ENCODE measurements at places on chromosomes 2 and 18.

- no peak overlapping the region for H3K27ac ChIP-seq
- no peak for DNase-seq
- no peaks in the 10 kb centered on the region for H3K36me3 ChIP-seq
- H3K4me1 ChIP-seq, result no peaks in the 10 kb centered on the region
These were observed 115.3 kb upstream of the NDUFV2 start for GRCh38 chr18:8987241-8987640.

DNA sequence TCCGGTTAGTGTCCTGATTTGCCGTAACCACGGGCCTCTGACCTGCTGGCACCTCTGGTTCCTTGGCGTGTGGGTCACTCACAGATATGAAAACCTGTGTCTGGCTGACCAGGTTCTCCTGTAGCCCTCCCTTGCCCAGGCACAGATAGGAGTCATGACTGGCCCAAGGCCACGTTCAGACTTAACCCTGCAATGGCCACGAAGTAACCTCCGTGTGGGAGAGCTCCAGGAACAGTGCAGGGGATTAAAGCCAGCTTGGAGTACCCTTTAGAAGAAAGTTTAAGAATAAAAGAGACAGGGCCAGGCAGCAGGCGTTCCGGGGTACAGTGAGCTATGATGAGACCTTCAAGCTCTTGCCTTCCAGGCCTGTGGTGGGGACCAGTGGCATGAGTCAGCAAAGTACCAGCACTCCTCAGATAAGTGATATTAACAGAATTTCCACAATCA lies 25.5 kb downstream of the CENPO start:
- no peak overlapping the region for H3K27ac ChIP-seq
- H3K4me1 ChIP-seq, result no peaks in the 10 kb centered on the region
- H3K36me3 ChIP-seq, result peaks cover 87% of the 10 kb centered on the region
- no peak overlapping the region for H3K4me3 ChIP-seq

DNA sequence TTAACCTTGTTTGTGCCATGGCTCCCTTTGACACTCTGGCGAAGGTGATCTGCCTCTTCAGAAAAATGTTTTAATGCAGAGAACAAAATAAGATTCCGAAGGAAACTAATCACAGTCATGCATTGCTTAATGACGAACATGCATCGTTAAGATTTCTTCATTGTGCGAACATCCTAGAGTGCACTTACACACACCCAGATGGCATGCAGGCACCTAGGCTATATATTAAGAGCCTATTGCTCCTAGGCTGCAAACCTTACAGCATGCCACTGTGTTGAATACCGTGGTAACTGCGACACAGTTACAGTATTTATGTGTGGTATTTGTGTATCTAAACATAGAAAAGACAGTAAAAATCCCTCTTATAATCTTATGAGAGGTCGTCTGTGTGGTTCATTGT lies 8.3 kb downstream of the ASAP2 start:
- peaks cover 2% of the 10 kb centered on the region for H3K27me3 ChIP-seq
- peaks cover 2% of the 10 kb centered on the region for H3K4me1 ChIP-seq
- no peak overlapping the region for H3K27ac ChIP-seq
- no peak for DNase-seq
- no peak overlapping the region for H3K4me3 ChIP-seq

DNA sequence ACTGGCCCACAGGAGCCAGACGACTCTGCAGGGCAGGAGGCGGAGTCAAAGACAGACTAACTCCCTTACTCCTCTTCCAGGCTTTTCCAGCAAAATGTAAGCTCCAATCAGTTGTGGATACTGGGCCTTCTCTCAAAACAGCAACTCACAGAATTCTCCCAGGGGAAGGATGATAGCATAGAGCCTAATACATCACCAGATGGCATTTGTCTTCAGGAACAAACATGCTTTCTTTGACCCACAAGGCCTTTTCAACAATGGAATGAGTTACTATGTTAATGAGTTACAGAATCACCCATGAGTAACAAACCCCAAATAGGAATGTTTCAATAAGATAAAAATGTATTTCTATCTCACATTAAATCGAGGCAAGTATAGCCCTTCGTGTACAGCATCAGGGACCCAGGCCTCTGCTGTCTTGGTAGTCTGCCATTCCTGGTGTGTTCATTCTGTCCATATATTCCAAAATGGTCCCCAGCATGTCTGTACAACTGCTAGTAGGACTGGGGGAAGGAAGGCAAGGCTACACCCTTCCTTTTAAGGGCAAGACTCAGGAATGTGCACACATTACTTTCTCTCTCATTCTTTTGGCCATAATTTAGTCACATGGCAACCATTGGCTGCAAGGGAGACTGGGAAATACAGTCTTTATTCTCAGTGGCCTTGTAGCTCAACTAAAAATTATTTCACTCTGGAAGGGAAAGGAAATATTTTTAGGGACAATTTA lies 76.4 kb downstream of the BOD1L2 start:
- H3K4me1 ChIP-seq, result no peaks in the 10 kb centered on the region
- no peak overlapping the region for H3K27ac ChIP-seq
- DNase-seq, result no peak
- no peaks in the 10 kb centered on the region for H3K27me3 ChIP-seq

DNA sequence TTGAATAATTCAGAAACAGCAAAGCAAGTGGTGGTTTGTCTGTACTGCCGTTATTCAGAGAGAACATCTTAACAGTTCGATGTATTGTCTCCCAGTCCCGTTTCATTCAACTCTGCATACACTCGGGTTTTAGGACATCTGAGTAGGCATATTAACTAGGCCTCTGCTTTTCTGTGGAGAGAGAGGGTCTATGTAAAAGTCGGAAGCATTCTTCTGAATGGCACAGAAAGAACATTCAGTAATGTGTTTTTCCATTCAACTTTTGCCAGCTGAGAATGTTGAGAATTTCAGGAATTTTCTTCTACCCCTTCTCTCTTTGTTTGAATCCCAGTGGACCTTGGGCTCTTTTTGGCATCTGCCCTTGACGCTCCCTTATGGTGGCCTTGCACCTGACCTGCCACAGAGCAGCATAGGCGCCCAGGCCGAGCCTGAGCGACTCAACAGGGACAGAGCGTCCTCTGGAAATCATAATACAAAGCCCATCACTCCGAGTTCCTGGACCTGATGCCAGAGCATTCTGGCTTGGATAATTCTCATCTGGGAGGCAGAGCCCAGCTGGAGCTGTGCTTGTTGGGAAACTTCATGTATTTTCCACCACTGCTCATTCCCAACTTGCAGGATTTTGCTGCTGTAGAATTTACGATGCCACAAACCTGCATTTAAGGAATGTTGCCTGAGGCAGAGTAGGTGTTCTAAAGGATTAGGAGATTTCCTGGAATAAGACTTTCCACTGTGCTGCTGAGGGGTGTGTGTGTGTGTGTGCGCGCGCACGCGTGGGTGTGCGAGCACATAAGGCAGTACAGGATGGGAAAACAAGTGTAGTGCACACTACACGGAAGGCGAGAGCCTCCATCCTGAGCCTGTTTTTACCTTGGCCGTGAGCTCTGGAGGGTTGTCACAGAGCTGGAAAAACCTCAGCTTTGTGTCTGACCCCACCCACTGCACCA lies 77.2 kb upstream of the TXNDC2 start:
- no peak for DNase-seq
- no peak overlapping the region for H3K4me3 ChIP-seq
- no peaks in the 10 kb centered on the region for H3K27me3 ChIP-seq
- no peaks in the 10 kb centered on the region for H3K36me3 ChIP-seq
- no peaks in the 10 kb centered on the region for H3K4me1 ChIP-seq
